ENCODE measurements at places on chromosomes 6 and 20.

DNA sequence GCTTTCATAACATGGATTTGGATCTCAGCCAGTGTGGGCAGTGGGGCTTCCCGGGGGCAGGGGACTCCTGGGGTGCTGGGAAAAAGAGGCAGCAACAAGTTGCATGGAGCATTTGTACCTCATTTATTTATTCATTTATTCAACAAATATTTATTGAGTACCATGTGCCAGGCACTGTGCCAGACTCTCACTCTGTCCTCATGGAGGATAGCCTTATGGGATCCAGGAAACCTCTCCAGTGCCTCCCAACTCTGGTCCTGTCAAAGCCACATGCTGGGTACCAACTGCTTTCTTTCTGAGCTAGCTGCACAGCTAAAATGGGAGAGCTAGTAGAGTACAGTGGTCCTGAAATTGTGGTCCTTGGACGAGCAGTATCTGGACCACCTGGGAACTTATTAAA is 87.8 kb upstream of the EPB41L1 start:
- DNase-seq: no peak

GRCh38 chr6:72636786-72637185 is 14.9 kb downstream of the KCNQ5 start:
- no peak for DNase-seq

DNA sequence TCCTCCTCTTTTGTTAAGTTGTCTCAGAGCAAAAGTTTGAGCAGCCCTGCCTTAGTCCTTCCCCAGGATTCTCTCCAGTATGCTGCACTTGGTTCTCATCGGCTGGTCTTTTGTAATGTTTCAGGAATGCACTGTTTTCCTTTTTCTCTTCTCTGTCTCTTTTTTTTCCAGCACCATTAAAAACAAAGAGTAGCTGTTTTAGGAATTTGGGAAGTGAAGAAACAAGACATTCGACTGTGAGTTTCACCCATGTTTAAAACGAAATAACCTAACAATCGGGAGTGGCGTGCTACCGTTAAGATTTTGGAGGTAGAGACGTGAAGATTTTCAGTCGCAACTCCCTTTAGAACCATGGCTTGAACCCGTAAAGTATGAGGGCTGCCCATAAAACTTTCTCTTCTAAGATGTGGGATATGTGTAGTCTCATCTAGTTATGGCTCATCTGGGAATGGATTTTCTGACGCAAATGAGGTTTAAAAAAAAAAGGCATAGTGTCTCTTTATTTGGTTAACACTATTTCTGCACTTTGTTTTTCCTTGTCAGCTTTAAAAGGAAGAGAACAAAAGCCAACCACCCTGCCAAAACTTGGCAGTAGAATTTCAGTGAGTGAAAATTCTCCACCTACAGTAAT is 35.9 kb upstream of the RAB23 start:
- DNase-seq: no peak

GRCh38 chr6:5728351-5729079 is 278.2 kb downstream of the NRN1 start:
- no peak for DNase-seq

GRCh38 chr6:9576521-9576920 is 838.4 kb downstream of the TFAP2A start:
- DNase-seq: no peak

DNA sequence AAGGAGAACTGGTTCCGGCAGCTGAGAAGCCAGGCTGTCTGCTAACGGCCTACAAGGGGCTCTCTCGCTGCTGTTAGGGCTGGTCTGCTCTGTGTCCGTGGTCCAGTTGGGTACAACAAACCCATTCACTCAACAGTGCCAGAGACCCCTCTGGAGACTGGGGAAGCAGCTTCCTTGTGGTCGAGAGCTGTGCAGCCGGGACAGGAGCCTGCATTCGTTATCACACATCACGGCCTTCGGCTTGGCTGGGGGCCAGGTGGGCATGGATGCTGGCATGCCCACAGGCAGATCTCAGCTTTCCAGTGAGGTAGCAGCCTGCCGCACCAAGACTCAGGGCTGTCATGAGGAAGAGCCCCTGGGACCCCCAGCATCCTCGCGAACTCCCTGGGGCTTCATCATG is 124.7 kb downstream of the PREX1 start:
- DNase-seq: no peak

GRCh38 chr20:47233333-47234188 is 122.9 kb downstream of the ZMYND8 start:
- DNase-seq: no peak

- DNase-seq: no peak
Observed at GRCh38 chr6:79895382-79896074, 51.8 kb downstream of the ELOVL4 start.

DNA sequence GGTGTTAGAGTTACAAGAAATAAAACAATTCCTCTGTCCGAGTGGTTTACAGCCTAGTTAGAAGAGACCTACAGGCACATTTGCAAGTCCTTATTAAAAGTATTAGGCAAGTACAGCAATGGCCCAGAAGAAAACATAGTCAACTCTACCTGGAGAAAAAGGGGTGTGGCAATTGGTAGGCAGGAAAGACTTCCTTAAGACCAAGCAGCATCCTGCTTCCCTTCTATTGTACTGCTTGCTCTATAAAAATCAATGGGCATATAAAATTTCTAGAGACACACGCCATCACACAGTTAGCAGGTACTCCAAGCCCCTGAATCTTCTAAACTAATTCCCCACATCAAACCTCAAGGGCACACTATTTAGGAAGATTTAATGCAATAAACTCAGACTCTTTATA is 185.6 kb downstream of the ATXN1 start:
- DNase-seq: no peak

- DNase-seq: no peak
Observed at GRCh38 chr20:6707321-6707831, 60.1 kb upstream of the BMP2 start.

GRCh38 chr6:40946738-40947301 is 92.2 kb downstream of the UNC5CL start:
- no peak for DNase-seq

- DNase-seq: no peak
Observed at GRCh38 chr6:42226645-42227143, 9.0 kb upstream of the MRPS10 start.

DNA sequence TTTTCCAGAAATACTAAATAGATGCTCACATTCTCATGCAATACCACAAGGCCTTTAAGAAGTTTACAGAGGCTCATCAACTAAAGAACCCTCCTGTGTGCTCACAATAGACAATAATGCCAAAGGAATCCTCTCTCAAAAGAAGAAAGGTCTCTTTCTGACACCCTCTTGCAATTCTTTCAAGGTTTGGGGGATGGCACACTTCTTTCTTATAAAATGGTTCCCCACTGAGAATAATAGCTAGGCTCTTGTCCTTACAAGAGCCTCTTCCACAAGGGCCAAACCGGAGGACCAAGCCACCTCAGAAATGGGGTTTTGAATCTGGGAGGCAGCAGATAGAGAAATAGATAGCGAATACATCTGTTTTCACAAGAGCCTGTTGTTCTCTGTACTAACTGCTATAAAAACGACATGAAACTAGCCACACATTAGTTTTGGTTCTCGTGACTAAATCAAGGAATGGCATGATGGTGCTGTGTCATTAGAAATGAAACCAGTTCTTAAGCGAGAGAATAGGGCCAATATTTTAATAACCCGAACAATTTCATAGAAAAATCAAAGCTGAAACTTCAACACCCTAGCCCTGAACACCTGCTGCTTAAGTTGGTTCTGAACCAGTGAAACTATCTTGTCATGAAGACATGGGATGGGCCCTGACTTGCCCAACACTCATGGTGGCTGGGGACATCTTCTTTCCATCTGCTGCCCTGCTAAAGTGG is 81.1 kb downstream of the PRDM1 start:
- DNase-seq: no peak

DNA sequence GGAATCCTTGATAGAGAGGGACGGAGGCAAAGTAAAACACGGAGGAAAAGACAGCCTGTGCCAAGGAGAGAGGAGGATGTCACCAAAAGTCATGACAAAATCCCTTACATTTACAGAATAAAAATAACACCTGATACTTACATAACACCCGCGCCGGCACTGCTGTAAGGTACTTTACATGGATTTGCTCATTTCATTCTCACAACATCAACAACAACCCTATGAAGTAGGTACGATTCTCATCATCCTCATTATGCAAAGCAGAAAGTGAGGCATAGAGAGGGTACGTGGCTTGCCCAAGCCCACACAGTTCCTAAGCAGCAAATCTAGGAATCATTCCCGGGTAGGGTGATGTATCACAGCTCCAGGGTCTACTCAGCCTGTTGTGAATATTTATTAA is 67.6 kb upstream of the NFATC2 start:
- no peak for DNase-seq

- peak; percentile 92 for DNase-seq
Observed at GRCh38 chr6:169724494-169725124, at the start of gene PHF10. PHF10 (minus strand) TSS chr6:169724500; CDS start chr6:169723931, 569 bp downstream.

DNA sequence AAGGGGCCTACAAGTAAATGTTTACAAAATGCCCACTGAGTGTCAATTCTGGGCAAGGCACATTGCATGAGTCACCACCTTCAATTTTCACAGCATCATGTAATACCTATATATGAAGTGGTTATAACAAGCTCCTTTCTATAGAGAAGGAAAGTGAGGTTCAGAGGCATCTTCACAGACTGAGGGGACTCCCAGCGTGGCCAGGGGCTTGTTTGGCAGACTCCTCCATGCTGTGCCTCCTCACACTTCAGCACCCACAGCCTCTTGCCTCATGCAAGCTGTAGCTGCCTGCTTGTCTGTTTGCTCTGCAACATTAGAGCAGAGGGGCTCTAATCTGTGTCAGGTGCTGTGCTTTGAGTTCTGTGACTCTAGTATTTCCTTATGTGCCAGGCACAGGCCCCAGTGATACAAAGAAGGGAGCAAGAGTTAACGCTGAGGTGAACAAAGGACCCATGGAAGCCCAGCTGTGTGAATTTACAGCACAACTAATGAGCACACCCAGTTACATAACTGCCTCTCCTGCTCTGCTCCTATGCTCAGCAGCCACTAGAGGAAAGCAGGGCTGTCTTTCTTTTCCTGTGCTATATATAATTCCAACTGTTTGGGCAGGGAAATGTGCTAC is 72.3 kb downstream of the ZHX3 start:
- no peak for DNase-seq

DNA sequence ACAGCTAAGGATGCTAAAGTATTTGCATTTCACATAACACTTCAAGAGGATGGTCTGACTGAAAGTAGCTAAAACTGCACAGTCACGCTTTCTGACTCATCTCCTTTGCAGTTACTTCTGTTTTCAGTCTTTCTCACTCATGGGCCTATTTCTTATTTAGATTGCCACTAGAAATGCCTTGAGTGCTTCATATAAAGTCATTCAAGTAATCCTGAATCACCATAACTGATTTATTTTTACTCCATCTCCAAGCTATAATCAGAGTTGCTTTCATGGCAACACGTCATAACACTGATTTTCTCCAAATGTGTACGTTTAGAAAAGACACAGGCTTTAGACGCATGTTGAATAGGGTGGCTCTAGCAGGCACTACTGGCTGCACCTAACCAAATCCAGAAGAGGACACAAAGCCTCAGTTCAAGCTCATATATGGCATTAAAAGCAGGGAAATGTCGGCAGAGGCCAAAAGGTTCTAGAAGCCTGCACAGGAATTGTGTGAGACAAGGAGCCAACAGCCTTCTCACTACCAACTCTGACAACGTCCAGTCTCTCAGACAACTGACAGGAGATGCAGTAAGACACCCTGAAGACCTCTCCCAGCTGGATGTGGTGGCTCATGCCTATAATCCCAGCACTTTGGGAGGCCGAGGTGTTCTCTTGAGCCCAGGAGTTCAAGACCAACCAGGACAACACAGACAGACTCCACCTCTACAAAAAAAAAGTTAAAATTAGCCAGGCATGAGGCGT is 64.1 kb upstream of the BEND6 start:
- peak; percentile 75 for DNase-seq

DNA sequence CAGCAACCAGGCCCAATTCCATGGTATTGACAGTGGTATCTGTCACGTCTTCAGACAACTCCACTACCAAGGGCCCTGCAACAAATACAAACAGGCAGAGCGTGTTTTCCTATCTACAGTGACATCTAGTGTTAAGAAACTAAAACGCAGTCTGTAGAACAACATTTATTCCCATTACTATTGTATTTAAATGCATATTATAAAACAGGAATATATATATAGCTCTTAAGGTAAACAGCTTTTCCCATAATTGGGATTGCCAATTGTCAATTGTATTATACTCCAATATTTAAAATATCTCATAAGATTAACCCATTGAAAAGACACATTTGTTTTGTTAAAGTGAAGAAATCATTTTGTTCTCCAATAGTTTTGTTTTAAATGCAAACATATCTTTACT is 97.2 kb downstream of the KIF16B start:
- peak; percentile 27 for DNase-seq

DNA sequence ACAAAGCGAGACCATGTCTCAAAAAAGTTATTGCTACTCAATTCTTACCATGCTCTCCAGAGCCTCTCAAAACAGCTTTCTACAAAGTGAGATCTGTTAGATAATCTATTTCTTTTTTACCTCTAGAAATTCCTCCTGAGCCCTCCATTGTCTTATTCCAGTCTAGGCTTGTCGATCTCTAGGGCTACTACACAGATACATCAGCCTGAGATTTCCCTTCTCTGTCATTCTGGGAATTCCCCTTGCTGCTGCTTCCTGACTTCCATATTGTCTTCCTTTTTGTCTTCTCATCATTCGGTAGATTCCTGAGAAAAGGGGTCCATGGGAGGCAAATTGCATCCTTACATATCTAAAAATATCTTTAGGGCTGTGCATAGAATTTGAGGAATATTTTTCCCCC is 75.6 kb upstream of the GNRH2 start:
- DNase-seq: no peak

DNA sequence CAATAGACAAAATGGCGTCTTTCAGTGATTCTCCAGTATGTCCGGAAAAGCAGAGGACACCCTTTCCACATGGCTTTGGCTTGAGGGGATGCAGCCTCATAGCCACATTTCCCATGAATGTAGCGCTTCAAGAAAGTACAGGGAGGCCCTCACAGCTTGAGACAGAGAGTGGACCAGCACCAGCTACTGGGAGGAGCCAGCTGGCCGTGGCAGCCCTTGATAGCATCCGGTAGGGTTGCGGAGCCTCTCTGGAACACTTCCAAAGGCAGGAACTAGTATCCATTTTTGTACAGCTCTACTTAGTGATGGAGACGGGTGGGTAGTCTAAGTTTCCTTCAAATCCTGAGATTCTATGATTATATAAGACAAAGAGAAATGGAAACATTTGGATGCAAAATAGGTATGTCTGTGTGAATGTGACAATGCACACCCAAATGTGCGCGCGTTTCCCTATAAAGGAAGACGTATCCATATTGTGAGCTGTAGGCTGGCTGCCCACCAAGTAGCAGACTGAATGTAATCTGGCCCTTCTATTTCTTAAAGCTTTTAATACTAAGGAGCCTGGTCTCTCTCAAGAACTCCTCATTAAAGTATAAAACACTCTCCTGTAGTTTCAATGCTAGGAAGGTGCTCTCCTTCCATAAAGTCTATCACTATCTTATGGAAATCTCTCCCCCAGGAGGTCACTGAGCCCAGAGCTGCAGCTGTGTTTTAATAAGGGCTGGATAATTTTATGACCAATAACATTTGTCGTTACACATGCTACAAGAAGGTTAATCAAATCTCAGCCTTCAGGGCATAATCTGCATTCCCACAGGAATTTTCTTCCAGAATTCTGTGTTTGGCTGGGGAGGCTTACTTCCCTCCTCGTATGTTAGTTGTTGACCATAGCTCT is 74.0 kb downstream of the SOBP start:
- DNase-seq: no peak

GRCh38 chr6:125546841-125547251 is 202.6 kb upstream of the HEY2 start:
- no peak for DNase-seq

Measured in K562 (cell line).